ENCODE measurements at places on chromosomes 11 and 22.
A peak's percentile ranks its signal among the peaks of the same experiment; 100 is the strongest.

- DNase-seq, result no peak
Measured at GRCh38 chr11:121035169-121035755, 11.4 kb downstream of the TBCEL start.

DNA sequence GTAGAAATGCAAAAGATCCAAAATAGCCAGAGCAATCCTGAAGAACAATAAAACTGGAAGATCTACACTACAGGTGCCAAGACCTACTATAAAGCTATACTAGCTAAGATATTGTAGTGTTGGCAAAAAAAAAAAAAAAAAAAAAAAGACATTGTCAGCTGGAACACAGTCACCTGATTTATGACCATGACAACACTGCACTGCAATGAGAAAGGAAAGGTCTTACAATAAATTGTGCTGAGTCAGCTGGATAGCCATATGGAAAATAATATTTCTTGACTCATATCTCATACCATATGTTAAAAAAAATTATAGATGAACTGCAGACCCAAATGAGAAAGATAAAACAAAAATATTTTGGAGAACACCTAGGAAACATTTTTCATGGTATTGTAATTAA lies 3.1 kb upstream of the PANX3 start:
- no peak for DNase-seq

DNA sequence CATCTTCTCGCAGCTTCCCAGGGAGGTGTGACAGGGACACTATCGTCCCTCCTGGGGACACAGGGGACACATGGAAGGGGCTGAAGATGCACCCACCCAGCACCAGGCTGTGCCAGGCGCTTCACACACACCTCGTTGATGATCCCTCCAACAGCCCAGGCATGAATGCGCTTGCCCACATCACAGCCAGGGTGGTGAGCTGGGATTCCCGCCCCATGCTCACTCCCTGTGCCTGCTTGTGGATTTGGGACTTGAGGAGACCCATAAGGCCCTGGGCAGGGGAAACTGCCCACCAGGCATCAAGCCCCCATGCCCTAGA lies 57.8 kb downstream of the OTOG start:
- no peak for DNase-seq

DNA sequence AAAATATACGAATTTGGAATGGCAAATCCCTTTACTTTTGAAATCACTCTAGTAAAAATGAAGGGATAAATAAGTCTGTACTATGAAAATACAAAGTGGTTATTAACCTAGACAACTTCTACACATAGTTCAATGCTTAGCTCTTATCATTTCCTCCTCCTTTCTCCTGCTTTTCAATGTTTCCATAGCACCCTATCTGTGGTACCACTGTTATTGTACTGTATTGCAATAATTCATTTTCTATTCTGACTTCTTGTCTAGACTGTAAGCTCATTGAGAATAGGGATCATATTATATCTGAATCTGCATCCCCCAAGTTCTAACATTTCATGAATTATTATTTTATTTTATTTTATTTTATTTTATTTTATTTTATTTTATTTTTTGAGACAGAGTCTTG lies 251.4 kb downstream of the TTC28 start:
- DNase-seq, result no peak

- no peak for DNase-seq
Measured at GRCh38 chr22:37410174-37411055, 16.9 kb downstream of the ELFN2 start.

GRCh38 chr11:35905646-35906276 lies 38.1 kb upstream of the LDLRAD3 start:
- DNase-seq, result no peak

GRCh38 chr22:44442851-44443595 lies 55.0 kb downstream of the RTL6 start:
- no peak for DNase-seq

GRCh38 chr11:35618497-35619115 lies 346 bp downstream of the FJX1 start:
- no peak for DNase-seq

- no peak for DNase-seq
Measured at GRCh38 chr11:130879836-130880235, 36.4 kb downstream of the SNX19 start.

DNA sequence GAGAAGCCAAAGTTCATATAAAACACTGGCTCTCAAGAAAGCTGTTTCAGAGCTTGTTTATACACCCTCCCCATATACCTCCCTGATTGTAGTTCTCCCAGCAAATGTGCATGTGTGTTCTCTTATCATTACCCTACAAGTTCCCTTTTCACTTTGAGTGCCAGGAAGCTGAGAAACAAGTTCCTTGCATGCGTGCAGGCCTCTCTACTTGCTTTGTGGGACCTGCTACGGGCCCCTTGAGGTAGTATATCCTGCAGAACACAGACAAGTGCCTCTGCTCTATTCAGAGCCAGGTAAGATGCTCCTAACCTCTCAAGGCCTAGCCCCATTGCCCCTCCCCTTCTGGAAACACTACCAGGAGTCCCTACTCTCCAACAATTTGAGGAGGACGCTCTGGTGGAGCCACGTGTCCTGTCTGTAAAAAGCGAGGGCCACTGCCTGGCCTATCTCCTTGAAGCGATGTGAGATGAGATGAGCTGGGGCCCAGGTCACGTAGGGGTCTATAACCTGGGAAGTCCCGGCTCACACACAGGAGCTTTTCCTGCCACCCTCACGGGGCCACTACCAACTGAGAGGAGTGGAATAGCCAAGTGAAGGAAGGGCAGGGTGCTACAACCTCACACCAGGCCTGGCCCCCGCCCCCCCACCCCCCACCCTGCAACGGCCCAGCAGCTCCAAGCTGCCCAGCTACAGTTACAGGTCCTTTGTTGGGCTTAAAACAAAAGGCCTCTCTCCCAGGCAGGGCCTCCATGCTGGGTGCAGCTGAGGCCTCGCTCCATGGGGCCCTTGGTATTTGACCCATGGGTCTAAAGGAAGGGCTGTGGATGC lies 2.6 kb upstream of the ATP5MGL start:
- no peak for DNase-seq

DNA sequence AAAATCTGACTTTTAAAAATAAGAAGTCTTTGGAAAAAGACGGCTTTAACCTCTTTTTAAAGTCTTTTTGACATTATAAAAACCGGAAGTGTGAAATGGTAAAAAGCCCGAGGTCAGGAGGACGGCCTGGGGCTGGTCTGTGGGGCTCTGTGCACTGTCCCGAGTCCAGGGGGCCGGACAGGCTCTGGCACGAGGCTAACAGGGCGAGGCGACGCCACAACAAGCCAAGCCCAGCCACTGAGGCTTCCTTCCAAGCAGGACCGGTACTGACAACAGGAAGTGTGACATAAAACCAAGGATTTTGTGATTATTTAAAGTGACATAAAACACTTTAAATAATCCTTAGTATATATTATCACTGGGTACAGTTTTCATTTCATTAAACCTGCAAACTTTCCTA lies 39.2 kb downstream of the BRD1 start:
- DNase-seq, result no peak

GRCh38 chr22:28703436-28703835 lies 23.8 kb upstream of the TTC28 start:
- no peak for DNase-seq

- DNase-seq, result no peak
Measured at GRCh38 chr22:38700270-38700788, 414 bp downstream of the JOSD1 start.

GRCh38 chr11:104405277-104405676 lies 241.3 kb upstream of the PDGFD start:
- DNase-seq, result no peak

GRCh38 chr22:32542677-32543357 lies 68.2 kb downstream of the FBXO7 start:
- no peak for DNase-seq

DNA sequence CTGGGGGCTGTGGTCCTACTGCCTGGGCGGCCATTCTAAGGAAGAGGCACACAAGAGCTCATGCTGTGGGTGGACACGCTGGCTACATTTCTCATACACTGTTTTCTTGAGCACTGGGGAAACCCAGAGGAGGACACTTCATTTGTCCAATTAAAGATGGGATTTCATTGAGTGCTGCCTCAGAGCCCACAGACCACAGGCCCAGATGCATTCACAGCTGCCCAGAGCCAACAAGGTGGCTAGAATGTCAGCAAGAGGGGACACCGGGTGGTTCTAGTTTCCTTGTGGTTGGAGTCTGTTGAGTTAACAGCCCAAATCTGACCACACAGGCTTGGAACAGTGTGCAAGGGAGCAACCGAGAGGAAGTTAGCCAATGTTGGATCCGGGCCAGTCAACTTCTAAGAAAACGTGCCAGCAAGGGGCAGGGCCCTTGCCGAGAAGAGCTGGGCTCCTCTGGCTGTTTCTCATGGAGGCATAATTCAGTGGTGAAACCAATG lies 35.0 kb upstream of the SORL1 start:
- DNase-seq, result no peak

- DNase-seq, result no peak
Measured at GRCh38 chr22:31286360-31287255, 5.7 kb downstream of the PIK3IP1 start.

- DNase-seq, result no peak
Measured at GRCh38 chr11:1782031-1782590, 18.4 kb upstream of the CTSD start.

GRCh38 chr11:46723359-46723680 lies 4.3 kb downstream of the F2 start:
- no peak for DNase-seq

DNA sequence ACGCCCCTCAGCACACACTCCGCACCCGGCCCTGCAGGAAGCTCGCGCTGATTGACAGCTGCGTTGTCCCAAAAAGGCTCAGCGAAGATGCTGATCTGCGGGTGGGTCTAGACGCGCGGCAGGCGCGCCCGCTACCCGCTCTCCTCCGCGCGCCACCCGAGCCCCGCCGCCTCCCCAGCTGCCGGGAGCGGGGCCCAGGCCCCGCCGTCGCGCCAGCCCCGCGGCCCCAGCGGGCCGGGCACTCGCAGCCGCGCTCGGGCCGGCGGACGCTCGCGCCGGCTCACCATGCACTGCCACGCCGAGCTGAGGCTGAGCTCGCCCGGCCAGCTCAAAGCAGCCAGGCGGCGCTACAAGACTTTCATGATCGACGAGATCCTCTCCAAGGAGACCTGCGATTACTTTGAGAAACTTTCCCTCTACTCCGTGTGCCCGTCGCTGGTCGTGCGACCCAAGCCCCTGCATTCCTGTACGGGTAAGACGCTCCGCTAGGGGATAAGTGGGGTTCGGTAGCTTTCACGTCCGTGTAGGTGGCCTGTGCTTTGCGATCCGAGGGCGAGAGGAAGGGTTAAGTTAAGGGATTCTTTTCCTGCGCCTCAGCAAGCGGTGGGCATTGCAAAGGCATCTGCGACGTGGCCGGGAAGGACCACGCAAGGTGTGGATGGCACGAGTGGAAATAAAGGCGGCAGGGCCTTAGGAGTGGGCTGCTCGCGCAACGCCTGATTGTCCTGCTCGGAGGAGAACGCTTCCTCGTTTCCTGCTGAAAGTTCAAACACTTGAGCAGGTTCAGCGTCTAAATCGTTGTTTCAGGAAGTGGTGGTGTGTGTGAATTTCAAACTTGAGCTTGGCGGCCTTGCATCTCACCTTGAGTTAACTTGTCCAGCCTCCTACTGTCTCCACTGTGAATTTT lies at the start of gene BARX2:
TSS of gene BARX2 (plus strand) at position 98 of the 907 bp plus-strand sequence. CDS start at position 286, 188 bp downstream.
- no peak for DNase-seq

DNA sequence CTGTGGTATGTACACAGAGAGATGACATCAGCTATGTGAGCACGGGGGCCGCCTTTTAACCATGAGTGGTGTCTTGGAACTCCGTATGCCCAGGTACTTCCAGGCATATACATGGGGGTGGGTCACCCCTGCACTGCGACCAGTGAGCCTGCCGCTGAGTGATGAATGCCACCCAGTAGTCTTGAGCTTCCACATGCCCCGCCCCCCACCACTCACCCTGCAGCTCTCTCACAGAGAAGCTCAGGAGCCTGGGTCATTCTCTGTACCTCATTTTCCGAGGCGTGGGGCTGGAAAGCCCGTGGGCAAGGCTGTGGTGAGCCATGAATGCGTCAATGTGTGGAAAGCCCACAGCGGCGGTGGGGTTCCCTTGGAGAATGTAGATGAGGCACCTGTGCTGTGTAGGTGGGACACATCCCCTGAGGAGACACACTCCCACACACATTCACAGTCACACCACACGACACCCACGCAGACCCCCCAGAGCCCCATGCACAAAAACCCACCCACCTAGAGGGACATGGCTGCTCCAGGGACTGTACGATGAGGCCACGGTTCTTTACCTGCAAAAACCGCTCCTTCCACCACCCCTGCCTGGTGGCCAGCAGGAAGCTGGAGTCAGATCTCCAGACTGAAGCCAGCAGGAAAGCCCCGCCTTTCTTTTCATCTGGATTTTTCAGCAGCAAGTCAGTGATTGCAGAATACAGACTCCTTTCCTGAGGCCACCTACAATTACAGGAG lies 67.6 kb downstream of the PIWIL3 start:
- DNase-seq, result no peak

DNA sequence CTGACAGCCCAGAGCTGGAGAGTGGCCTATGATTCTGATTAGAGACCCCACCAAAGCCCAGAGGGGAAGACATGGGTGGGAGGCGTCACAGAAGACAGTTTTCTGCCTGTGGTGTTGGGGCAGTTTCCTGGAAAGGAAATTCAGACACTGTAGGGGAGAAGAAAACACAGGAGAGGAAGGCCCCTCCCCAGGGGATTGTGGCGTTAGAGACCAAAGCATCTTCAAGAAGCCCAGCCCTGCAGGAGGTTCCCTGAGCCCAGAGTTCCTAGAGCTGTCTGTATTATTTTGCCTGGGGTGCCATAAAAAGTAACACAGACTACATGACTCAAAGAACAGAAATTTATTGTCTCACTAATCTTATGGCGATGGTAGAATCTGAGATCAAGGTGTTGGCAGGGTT lies 40.2 kb upstream of the PRAME start:
- DNase-seq, result no peak

DNA sequence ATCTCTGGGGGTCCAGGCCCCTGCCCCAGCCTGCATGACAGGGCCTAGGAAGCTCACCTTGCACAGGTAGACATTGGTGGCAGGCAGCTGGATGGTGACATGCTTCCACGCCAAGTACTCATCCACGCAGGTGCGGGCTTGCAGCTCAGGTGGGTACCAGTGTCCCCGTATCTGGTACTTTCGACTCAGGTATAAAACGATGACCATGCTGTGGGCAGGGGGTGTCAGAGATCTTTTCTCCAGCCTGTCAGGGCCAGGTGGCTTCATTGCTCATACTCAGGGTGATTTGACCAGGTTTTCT lies 1.6 kb upstream of the GSTT4 start:
- no peak for DNase-seq

GRCh38 chr11:11998091-11998781 lies 10.2 kb downstream of the DKK3 start:
- peak; percentile 10 for DNase-seq
